ENCODE measurements at places on chromosomes 6 and 20.

DNA sequence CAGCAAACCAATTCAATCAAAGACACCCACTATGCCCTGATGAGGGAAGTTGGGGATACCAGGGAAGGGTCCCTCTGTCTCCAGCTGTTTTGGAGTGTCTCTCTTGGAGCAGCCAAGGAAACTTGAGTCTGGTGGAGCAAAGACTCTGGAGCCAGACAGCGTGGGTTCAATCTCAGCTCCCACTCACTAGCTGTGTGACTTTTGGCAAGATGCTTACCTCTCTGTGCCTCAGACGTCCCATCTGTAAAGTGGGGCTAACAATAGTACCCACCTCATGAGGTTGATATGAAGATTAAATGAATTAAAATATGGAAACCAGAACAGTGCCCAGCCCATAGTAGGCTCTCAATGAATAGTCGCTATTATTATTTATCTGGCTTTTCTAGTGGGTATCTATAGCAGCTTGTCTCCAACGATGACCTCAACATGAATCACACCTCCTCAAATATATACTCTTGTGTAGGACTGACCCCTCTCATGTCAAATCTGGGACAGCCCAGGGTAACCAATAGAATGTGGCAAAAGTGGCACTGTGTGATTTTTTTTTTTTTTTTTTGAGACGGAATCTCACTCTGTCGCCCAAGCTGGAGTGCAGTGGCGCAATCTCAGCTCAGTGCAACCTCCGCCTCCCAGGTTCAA, 99.2 kb upstream of the FOXP4 start:
- no peak for DNase-seq

DNA sequence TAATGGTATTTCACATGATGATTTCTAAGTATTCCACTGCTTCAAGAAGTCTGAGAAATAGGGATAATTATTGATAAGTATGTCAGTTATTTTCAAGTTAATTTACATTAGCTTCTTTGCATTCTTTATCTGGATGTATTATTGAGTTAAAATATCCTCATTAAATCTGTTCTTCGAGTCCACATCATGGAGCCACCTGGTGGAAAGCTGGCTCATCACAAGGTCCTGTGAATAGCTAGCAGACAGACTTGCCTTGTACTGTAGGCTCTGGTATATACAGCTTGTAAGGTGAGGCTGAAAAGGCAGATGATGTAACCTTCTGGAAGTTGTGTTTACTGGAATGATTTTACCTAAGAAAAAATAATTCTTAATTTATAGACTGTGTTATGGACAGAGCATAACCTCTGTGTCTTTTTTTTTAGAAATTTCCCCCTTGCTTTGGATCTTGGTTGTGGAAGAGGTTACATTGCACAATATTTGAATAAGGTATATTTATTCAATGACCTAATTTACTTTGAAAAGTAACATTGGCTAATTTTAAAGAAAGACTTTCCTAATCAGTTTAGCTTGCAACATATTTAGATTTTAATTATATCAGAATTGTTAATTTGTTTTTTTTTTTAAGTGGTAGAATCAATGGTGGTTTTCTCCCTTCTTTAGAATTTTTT, 3.5 kb downstream of the NDUFAF5 start:
- DNase-seq, result no peak

GRCh38 chr6:121851056-121851455, 415.6 kb downstream of the GJA1 start:
- no peak for DNase-seq

DNA sequence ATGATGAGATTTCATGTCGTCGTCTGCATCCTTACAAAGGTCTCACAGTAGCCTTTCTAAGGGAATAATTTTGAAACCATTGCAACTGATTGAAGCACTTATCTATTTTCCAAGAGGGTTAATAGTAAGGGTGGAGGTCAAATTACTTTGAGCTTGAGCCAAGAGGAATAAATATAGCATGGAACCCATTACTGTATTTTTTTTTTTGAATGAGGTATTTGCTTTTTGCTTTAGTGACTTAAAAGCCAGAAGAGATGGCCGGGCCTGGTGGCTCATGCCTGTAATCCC, 78.3 kb downstream of the SCAND1 start:
- no peak for DNase-seq

GRCh38 chr20:19594896-19595295, 163.2 kb upstream of the RIN2 start:
- no peak for DNase-seq

Measured in activated CD8-positive, alpha-beta memory T cell treated with anti-CD3 and anti-CD28 coated beads for 24 hours (primary cell).